ENCODE measurements at places on chromosomes 11 and 22.
A peak's percentile ranks its signal among the peaks of the same experiment; 100 is the strongest.

DNA sequence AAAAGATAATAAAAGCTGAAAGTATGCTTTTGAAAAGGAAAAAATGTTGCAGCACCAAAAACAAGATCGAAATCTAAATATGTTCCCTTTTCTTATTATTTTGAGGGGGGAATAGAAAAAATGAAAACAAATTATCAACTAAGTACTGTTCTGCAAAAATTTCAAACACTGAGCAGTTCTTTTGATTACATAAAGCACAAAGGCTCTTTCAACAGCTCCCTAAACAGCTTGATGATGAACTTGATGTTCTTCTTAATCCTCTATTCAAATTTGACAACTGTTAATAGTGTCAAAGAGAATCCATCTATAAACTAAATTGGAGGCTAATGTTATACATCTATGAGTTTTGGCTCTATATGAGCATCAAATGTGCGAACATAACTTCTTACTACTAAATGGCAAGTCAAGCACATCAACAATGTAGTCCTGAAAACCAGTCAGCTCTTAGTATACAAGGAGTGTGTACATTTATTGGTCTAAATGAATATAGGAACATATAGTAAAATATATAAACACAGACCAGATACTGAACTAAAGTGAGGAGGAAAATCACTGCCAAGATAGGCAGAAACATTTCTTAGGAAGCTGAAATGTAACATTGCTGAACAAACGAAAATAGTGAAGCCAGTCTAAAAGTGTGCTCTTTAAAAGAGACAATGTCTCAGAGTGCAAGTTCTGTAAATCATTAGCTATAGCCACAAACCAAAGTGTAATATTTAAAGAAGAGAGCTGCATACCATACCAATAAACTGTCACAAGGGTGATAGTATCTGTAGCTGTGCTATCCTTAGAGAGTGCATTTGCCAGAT is 94.3 kb downstream of the SOX6 start:
- no peak for DNase-seq

GRCh38 chr22:23395530-23396361 is 184.3 kb downstream of the IGLL1 start:
- no peak for DNase-seq

DNA sequence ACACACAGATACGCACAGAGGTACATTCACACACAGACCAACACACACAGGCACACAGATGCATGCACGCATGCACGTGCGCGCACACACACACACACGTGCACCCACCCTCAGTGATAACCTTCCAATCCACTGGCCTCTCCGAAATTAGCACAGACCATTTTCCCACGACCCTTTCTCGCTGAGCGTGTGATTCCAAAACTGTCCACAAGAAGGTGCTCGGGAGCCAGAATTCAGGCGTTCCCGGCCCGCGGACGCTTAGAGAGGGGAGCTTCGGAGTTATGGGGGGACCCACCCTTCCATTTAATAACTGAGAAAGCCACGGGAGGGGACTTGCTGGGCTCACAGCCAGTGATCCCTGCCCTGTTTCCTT is 33.8 kb upstream of the SLC35C1 start:
- DNase-seq: peak; percentile 65

GRCh38 chr11:19892876-19893275 is 180.2 kb downstream of the NAV2 start:
- DNase-seq: no peak

- peak; percentile 36 for DNase-seq
Observed at GRCh38 chr22:22855617-22856308, 31.9 kb upstream of the IGLL5 start.

DNA sequence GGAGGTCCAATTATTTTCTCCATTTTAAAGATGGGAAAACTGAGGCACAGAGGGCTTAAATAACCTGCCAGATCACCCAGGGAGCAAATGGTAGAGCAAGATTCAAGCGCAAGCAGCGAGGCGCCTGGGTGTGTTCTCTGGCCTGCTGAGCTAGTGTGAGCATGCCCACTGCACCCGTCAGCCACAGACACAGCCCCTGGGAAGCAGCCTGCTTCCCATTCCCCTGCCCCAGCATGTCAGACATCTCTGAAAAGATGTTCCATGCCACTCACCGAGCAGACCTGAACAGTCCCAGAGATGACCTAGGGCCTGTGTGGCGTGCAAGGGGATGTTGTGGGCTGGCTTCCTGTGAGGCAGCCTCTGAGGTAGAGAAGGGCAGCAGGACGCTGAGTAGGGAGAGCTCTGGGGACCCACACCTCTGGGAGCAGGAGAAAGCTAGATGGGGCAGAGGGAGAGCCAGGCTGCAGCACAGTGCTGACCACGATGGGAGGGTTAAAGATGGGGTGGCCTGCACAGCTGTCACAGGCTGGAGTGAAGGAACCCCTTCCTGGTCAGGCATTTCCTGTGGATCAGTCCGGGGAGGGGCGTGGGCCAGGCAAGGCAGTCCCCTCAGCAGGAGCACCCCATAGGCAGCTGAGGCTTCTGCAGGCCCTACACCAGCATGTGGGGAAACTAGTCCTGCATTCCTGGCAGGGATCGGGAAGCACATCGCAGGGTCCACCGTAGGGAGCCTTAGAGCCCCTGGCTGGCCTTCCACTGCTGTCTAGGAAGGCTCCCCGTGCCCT is 101.4 kb downstream of the GALNT18 start:
- DNase-seq: no peak

- peak; percentile 30 for DNase-seq
Observed at GRCh38 chr11:114440121-114440860, 1.0 kb downstream of the REXO2 start.

DNA sequence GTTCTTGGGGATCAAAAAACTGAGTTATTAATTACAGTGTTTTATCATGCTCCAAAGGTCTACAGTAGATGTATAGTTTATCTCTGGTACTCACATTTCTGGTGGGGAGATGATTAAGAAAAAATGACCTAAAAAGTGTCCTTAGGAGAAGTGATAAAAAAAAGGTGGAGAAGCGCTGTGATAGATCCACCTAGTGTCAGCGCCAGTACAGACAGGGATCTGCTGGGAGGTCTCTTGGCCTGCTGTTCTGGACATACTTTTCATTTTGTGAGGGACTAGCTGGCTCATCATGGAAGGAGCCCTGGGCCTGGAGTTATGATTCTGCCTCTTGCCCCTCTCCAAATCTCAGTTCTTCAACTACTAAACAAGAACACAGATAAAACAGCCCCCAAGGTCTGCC is 2.9 kb downstream of the ELF5 start:
- DNase-seq: no peak

- no peak for DNase-seq
Observed at GRCh38 chr11:19218786-19219460, 17.1 kb upstream of the CSRP3 start.

DNA sequence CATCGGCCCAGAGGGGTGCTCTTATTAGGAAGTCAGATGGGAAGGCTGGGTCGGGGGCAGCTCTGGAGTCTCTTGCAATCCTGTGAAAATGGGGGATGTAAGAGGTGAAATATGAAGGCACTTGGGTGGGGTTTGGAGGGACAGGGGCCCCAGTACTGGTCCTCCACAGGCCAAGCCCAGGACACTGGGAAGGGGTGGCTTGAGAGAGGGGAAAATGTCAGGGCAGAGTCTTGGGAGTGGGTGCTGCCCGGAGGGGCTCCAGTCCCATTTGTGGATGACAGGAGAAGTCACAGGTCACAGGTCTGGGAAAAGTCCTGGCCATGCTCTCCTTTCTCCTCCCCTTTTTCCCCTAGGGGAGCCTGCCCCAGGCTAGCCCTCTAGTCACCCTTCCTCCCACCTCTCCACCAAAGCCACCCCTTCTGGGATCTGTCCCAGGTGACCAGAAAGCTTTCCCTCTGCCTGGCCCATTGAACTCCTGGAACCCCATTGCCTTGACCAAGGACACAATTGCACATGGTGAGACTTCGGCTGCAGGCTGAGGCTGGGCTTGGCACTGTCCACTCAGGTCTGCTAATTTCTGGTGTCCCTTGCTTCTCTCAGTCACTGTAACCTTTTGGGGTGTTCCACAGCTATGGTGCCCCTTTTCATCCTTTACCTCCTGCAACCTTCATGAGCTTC is 1465.0 kb downstream of the TBC1D22A start:
- no peak for DNase-seq

DNA sequence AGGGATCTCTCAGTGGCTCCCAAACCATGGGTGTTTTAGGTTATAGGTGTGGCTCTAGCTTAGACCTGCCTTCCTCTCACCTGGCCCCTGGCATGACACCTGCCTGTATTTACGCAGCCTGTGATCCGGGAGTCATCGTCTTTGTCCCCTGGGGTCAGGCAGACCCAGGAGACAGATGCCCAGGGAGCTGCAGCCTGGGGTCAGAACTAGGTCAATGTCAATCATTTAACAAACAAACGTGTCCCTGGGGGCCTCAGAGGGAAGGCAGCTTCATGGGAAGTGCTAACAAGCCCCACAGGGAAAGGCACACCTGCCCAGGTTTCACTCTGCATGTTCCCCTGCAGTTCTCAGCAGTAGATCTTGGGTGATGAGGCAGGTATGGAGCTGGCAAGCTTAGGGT is 12.0 kb downstream of the BACE1-AS start:
- DNase-seq: no peak

GRCh38 chr11:128465946-128466705 is 121.2 kb downstream of the ETS1 start:
- no peak for DNase-seq

DNA sequence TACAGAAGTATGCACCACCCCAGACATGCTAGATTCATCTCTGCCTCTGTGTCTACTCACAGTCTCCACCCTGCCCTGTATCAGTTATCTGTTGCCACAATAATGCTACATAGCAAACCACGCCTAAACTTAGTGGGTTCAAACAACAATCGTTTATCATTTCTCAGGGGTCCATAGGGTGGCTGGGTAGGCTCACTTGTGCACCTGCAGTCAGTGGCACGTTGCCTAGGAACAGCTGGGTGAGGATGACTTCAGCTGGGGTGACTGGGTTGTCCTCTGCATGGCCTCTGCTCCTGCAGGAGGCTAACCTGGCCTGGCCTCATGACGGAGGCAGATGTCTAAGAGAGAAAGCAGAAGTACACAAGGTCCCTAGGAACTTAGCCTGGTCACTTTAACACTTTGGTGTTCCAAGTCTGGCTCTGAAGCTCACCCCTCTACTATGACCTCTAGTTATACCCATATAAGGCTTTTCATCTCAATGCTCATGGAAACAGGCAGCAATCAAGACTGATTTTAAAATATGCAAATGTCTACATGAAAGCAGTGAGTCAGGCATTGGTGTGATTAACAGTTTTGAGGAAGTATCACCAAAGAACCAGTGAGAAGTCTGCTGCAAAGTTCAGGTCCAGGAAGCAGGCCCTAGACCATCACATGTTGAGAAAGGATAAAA is 10.7 kb downstream of the OLFML1 start:
- DNase-seq: no peak

DNA sequence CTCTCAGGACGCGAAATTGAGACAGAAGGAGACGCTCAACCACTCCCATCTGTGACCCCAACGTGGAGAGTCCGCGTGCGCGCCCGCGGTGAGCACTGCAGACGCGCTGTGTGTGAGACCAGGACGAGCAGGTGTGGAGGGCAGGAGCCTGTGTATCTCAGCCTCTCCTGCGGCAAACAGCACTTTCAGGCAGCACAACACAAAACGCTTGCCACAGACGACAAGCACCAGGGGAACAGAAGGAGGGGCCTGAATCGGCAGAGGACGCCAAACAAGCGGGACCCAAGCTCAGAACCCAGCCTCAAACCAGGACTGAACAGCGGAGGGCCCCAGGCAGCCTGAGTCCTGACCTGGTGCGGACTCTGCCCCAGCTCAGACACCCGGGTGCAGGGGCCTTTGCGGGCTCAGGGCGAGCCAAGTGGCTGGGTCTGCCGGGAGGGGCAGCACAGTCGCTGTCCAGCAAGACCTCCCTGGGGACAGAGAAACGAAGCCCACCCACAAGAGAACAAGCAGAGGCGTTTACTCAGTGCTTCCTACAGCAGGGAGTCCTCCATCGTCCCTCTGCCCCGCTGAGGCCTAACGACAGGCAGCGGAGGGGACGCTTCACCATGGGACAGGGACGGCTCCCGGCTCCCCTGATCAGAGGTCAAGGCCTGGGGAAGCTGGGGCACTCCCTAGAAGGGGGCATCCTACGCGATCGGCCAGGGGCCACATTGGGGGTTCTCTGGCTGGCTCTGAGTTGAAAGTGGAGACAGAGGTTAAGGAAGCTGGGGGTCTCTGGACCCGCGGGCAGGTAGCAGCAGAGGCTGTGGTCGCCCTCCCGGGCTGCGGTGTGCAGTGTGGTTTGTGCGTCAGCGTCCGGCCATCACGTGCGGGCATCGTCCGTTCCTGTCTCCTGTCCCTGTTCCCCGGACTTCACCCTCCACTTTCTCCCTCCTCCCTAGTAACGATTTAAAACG is 560.8 kb downstream of the BRD1 start:
- no peak for DNase-seq

GRCh38 chr11:32365192-32365591 is 70.1 kb downstream of the WT1 start:
- DNase-seq: no peak

GRCh38 chr11:69637198-69637940 is 3.6 kb upstream of the CCND1 start:
- no peak for DNase-seq

GRCh38 chr11:68621826-68622225 is 62.5 kb upstream of the GAL start:
- no peak for DNase-seq

- DNase-seq: no peak
Observed at GRCh38 chr11:62925308-62925707, 4.1 kb upstream of the CHRM1 start.

- DNase-seq: peak; percentile 41
Observed at GRCh38 chr11:74949753-74950137, 679 bp downstream of the SPCS2 start.

GRCh38 chr22:39416319-39416718 is 16.7 kb downstream of the TAB1 start:
- no peak for DNase-seq

DNA sequence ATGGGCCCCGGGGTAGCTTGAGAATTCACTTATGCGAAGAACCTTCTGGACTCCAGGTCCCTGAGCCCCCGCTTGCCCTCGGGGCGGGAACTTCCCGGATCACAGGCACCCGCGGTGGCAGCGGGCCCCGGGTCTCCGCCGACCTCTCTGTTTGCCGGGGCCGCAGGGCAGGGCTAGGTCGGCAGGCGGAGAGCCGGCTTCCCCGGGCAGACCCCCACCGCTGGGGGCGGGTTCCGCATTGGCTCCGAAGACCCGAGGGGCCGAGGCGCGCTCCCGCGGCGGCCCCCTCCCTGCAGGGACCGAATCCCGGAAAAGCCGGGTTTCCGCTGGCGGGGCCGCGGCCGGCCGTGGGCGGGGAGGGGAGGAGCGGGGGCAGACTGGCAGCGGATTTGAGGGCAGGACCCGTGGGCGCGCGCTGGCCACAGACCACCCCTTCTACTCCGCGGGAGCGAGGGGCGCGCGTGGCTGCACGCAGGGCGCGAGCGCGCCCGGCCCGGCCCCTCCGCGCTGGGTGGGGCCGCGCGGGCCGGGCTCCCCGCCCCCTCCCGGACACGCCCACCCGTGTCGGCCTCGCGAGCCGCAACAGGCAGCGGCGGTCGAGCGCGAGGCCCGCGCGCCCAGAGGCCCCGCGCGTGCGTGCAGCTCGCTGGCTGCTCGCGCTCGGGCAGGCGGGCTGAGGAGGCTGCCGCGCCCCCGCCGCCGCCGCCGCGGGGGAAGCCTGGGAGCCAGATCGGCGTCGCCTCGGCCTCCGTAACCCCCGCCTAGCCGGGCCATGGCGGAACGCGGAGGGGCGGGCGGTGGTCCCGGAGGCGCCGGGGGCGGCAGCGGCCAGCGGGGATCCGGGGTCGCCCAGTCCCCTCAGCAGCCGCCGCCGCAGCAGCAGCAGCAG is at the start of gene PACS1:
Gene PACS1 (plus strand): TSS at position 558 of the 889 bp plus-strand sequence. CDS start 215 bp downstream, at position 773.
- DNase-seq: peak; percentile 75

- DNase-seq: no peak
Observed at GRCh38 chr11:43145653-43146052, 166.1 kb upstream of the API5 start.

GRCh38 chr11:118263695-118264568 is at the start of gene MPZL2:
Gene MPZL2 (minus strand): TSS chr11:118264297. CDS start chr11:118264153, 144 bp downstream.
- DNase-seq: peak; percentile 33
